ENCODE measurements at places on chromosomes 6 and 20.

DNA sequence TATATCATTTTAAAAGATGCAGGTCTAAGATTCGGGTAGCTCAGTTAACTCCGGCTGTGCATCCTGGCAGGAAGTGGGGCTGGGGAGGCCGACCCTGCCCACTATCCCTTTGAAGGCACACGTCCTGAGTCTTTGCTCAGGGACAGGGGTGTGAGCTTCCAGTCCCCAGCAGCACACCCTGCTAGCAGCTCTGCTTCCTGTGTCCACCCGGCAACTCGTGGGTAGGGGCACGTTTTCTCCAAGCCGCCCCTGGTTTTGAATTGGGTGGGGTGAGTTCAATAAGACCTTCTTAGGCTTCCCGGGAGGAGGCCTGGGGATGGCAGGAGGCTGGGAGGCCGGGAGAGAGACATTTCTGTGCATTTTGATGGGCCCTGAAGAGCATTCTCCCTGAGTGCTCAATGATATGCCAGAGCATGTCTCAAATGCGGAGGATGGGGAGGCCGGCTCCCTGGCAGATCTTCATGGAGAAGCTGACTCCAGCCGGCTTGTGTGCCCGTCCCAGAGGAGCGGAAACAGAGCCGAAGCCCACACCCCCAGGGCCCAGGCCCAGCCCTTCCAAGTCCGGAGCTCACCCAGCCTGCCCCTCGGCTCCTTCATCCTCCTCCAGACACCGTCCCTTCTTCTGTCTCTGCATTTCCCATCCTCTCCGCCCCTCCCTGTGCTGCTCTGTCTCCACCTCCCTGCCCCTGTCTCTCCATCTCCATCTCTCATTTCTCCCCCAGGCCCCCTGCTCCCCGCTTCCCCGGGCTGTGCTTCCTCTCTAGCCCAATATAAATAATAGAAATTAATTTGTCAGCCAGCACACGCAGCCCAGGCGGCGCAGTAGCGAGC, 36.3 kb upstream of the ZFAND3 start:
- DNase-seq = no peak

DNA sequence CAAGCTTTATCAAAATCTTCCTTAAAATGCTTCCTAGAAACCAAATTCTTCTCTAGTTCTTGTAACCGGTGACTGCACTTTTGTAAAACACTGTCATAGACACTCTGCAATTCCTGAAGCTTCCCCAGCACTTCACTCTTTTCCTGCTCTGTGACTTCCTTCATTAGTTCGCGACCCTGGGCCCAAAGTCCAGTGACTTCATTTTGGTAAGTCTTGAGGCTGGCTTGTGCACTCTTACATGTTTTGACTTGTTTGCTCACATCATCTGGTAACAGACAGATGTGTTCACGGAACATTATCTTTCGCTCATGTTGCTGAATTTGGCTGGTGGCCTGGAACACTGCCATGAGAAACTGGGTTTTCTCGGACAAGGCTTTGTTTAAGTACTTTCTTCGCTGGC, 306.2 kb downstream of the SYNE1 start:
- DNase-seq = no peak

- no peak for DNase-seq
Measured at GRCh38 chr20:63268671-63269439, 3.8 kb upstream of the ARFGAP1 start.

DNA sequence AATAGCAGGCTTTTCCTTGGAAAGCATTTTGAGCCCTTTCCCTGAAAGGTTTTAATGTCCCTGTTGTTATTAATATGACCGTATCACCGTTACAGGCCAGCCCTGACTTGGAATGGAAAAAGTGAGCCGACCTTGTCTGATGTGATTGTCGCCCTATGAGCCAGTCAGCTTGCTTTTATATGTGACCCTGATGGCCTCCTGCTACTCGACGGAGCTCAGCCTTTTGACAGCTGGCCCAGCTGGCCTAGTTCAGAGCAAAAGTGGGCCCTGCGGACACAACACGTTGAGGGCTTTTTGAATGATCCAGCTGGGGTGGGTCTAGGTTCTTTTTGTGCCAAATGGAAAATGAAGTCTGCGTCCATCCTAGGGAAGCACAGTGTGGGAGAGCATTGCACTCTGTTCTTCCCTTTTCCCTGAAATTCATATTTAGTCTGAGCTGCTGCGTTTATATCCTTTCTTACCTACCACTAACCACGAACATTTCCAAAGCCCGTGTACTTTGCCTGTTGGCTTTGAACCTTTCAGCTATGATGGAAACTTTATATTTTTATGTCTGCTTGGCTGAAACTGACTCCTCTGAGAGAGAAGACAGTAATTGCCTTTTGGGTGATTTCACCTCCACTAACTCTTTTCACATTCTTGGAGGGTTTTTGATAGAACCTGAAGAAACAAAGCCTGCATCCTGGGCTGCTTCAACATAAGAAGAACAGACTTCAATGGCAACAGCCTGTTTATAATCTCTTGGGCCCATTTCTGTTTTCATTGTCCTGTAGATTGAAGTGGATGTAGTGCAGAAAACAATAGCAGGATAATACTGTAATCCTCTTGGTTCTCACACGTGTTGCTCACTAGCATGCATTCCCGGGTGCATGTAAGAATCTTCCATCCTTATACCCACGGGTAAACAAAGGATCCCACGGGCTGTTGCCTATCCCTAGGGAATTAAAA, 121.8 kb upstream of the HDGFL1 start:
- DNase-seq = no peak

DNA sequence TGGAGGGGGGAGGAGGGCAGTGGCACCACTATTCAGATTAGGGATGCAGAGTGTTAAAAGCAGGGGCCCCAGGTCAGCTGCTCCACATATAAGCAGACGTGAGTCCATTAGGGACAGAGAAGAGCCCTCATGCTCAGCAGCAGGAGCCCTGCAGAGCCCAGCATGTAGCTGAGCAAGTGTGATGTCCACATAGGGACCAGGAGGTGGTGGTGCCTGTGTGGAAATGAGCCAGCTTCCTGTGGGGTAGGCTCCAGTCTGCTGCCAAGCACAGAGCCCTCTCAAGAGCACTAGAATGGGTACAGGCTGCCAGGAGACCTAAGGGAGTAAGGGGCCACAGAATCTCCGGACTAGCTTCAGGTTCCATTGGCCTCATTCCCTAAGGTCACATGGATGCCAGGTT, 57.9 kb upstream of the MLN start:
- no peak for DNase-seq

DNA sequence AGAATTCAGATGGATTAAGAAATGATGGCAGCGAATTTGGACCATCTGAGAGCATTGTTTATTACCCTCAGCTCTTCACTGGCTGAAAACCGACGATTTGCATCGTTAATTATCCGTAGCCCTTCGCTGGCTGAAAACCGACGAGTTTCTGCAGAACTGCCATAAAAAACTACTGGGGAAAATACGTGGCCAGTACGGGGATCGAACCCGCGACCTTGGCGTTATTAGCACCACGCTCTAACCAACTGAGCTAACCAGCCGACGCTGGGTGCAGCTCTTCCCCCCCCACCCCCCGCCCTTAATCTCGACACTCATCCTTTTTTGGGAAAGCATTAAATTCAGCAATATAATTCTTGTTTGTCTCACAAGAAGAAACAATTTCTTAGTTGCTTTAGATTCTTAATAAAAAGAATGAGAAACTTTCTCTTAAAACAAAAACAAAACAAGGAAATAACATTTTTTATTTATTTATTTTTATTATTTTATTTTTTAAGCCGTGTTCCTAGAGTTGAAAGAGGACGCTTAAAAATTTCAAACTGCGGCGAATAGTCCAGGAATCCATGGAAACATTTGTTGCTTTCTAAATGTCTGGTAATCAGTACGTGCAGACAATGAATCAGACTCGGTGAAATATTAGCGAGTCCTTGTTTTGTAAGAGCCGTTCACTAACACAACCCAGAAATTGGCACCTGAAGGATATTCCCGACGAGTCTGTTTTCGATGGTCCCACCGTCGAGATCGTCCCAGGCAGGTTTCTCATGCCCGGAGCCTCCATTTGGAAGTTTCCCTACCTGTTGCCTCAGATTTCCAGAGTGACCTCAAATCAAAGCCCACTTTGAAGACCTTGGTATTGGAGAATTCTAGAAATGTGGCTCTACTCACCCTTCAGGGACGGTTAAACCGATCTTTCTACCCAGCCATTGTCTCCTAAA, 27.8 kb downstream of the PRSS16 start:
- no peak for DNase-seq

- DNase-seq = no peak
Measured at GRCh38 chr6:10248378-10248843, 166.5 kb downstream of the TFAP2A start.

DNA sequence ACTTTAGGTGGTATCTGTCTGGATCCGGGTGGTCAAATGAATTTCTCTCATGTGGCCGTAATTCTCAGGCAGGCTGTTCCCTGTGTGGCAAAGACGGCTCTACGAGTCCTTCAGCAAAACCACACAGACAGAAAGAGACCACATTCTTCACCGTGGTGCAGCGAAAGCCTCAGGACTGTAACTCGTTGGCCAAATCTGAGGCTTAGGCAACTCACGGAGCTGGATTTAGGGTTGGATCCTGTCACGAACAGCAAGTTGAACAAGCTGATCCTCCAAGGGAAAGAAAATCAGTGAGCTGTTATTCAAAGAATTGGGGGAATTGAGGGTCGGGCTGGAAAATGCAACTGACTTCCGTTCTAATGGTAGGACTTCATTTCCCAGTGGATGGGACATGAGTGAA, 167.4 kb downstream of the ZMYND8 start:
- no peak for DNase-seq

DNA sequence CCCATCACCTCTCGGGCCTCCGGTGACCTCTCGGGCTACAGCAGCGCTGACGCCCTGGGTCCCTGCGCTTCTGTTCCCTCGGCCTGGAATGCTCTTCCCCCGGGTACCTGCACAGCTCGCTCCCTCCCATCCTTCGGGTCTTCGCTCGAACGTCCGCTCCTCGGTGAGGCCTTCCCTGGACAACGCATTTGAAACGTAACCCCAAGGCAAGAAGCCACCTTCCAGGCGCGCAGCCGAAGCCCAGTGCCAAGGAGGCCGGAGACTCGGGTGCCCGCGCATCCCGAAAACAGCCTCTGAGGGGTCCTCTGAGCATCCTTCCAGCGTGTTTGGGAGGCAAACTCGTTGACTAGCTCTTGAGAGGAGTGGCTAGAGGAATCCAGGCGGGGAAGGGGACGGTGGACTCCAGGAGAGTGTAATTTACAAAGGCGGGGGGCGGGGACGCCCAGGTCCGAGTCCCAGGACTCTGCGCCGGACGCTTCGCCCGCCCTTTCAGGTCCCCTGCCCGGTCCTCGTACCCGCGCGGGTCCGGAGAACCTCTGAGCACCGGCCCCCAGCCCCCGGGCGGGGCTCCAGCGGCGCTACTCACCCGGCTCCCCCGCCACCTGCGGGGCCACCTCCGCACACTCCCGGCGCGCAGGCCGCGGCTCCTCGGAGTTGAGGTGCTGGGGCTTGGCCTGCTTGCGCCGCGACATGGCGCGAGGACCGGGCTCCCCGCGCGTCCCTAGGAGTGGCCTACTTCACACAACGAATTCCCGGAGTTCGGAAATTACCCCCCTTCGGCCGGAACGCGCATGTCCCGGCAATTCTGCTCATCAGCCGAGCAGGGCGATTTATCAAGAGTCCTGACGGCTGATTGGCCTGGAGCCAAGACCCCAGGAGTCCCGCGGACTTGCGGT, 86.8 kb downstream of the ZFP64 start:
- no peak for DNase-seq

GRCh38 chr20:56653211-56653610, 24.1 kb downstream of the TFAP2C start:
- no peak for DNase-seq
